ENCODE measurements at places on chromosomes 1 and 21. TPM values are rescaled to one million over a fixed set of nuclear protein-coding genes. Genes with fewer than 3 reads are reported as not detected.

S100A12 gene
- not detected for total RNA-seq

MAGOH gene
- 121 TPM for total RNA-seq

C1orf105 gene
- total RNA-seq, result 17.7 TPM

BLACAT1 gene
- 1.1 TPM for total RNA-seq

FCGR1A gene
- total RNA-seq, result not detected

PGLYRP4 gene
- total RNA-seq, result not detected

RNF2 gene
- 30.0 TPM for total RNA-seq

LCE1A gene
- not detected for total RNA-seq

PLA2G2F gene
- not detected for total RNA-seq

OR2L2 gene
- total RNA-seq, result not detected

LGR6 gene
- total RNA-seq, result not detected

MATN1 gene
- 0.47 TPM for total RNA-seq

KDF1 gene
- not detected for total RNA-seq

XCL1 gene
- total RNA-seq, result 0.06 TPM

ROR1 gene
- 5.5 TPM for total RNA-seq

CRNN gene
- not detected for total RNA-seq

DCST1 gene
- not detected for total RNA-seq

RPE65 gene
- total RNA-seq, result 0.06 TPM

GPR157 gene
- not detected for total RNA-seq

IFI44L gene
- 0.43 TPM for total RNA-seq

PERM1 gene
- not detected for total RNA-seq

SAMSN1 gene
- 0.13 TPM for total RNA-seq

TMIGD3 gene
- total RNA-seq, result not detected

AHDC1 gene
- total RNA-seq, result 30.6 TPM

PRDM16 gene
- 1.4 TPM for total RNA-seq

PLA2G5 gene
- total RNA-seq, result 0.51 TPM

PPIAL4G gene
- not detected for total RNA-seq

PODN gene
- 0.41 TPM for total RNA-seq

OR14A2 gene
- not detected for total RNA-seq
